ENCODE measurements at places on chromosomes 12 and 14.

GRCh38 chr12:8031872-8032241 lies 659 bp upstream of the FOXJ2 start:
- no peak for DNase-seq

DNA sequence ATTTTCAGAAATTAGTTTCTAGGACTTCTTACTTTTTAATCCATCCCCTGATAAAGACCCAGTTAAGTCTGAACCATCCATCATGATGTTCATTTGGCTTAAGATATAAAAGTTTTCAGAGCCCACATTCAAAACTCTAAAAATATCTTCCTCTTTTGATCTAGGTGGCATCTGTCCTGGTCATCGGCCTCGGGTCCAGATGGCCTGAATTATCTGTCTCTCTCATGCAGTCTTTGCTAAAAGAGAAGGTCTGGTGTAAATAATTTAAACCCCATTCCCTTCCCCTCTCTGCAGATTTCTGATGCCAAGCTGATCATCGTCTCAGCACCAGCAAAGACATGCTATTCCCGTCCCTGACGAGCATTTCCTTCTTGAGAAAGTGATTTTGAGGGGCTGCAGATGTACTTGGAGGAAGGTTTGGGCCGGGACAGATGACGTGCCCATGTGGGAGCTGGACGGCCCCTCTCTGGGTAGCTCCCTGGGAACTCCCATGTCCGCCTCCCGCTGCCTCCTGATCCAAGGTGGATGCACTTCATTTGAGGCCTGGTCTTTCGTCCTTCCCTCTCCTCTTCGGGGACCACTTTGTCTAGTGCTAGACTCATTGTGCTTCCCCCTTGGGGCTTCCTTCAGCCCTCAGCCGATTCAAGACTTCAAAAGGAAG lies 173.0 kb upstream of the PRMT8 start:
- no peak for DNase-seq

- DNase-seq: no peak
Observed at GRCh38 chr12:52231305-52232202, 1.5 kb upstream of the KRT7 start.

DNA sequence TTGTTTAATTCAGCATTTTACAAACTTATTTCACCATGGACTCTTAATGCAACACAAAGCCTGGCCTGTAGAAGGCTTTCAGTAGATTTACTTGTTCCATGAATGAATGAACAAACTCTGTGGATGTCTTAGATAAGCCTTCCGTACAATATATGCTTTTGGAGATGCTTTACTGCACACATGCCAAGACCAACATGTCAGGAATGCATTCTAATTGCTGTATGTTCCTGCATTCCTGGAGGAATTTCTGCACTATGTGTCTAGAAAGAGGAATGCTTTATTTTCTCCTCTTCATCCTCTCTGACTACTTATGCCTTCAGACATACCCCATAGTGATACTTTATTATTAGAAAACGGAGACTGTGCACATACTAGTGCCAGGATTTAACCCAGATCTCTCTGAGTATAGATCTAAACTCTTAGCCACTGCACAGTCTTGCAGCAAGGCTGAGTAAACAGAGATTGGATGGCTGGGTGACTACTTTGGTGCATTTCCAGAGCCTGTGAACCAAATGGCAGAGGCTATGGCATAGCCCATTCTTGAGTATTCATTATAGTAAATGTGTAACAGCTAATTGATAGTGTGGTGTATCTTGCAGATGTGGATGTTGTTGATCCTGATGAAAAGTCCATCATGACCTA lies 108.2 kb downstream of the SYNE2 start:
- no peak for DNase-seq

- no peak for DNase-seq
Observed at GRCh38 chr12:59619461-59620240, 23.8 kb downstream of the SLC16A7 start.

- DNase-seq: no peak
Observed at GRCh38 chr14:42664190-42664589, 1057.5 kb downstream of the LRFN5 start.

- no peak for DNase-seq
Observed at GRCh38 chr12:2678426-2678825, 116.3 kb upstream of the FKBP4 start.

- DNase-seq: no peak
Observed at GRCh38 chr12:128643155-128643554, 180.6 kb downstream of the SLC15A4 start.

GRCh38 chr12:52634266-52635056 lies 16.1 kb upstream of the KRT73 start:
- no peak for DNase-seq

GRCh38 chr12:3035171-3035570 lies 42.0 kb upstream of the TSPAN9 start:
- DNase-seq: no peak

DNA sequence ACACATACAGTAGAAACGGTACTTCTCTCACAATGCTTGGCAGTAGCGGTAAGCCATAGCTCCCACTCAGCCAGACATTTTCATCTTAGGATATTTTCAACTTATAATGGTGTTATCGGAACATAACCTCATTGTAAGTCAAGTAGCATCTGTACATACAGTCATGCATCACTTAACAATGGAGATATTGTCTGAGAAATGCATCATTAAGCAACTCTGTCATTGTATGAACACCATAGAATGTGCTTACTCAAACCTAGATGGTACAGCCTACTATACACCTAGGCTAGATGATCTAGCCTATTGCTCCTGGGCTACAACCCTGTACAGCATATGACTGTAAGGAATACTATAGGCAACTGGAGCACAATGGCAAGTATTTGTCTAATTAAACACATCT lies 40.8 kb downstream of the RPS6KA5 start:
- DNase-seq: no peak

- DNase-seq: no peak
Observed at GRCh38 chr12:52360663-52361271, 6.5 kb downstream of the KRT85 start.

DNA sequence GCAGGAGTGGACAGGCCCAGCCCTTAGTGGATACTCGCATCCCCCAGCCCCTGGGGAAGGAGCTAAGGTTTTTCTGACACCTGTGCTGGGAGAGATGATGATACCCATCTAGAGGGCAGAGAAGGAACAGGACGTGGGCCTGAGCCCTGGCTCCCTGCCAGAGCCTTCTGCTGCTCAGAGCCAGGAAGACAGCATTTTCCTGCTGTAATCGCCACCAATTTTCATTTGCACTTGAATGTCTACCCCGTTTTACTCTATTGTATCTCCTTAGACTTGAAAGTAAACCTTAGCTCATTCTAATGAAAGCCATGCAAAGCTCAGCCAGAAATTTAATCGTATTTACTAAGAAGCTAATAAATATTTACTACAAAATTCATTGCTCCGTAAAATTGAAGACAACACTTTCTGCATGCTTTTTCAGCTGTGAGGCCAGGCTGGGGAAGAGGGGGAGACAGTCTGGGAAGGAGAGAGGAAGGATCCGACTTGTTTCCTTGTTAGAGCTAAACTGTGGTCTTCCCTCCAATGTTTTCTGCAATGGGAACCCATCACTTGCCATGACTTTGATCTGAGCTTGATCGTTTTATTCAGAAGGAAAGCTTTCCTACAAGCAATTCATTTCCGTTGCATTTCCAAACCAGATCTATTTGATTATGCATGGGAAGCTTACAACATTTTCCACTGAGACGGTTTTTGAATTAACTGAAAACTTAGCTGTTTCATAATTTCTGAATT lies 17.6 kb upstream of the TRAF3 start:
- DNase-seq: no peak

GRCh38 chr12:71108355-71108754 lies 49.4 kb downstream of the TSPAN8 start:
- DNase-seq: no peak

- no peak for DNase-seq
Observed at GRCh38 chr14:54815515-54815914, 87.1 kb downstream of the GCH1 start.

DNA sequence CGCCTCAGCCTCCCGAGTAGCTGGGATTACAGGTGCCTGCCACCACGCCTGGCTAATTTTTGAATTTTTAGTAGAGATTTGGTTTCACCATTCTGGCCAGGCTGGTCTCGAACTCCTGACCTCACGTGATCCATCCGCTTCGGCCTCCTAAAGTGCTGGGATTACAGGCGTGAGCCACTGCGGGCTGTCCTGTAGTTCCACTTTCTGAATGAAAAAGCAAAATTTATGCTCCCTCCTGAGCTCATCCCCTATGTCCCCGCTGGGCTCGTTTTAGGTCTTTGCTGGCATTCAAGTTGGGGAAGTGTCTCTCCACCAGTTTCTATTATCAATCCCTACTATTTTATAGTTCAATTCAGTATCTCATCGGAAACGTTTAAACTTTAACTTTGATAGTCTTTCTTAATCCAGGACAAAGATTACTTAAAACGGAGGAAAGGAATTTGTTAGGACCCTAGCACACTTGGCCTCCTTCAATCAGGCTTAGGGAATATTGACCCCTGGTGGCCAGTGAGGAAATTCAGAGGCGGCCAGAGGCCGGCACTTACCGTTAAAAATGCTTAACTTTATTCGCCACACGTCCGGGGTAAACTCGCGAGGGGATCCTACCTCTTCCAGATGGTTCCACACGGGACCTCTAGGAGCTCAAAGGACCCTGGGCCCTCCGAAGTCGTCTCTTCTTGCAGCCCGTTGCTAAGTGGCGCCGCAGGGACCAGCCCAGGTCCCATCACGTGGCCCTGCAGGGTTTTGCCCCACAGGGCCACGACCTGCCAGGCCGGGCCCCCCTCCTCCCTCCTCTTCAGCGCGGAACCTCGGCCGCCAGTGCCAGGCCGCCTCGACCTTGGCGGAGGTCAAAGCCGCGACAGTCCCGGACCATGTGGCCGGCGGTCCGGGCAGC lies 11.4 kb upstream of the DNAL1 start:
- peak; percentile 23 for DNase-seq

GRCh38 chr12:96063046-96063445 lies 27.7 kb upstream of the LTA4H start:
- DNase-seq: no peak

GRCh38 chr12:123949770-123950165 lies 22.9 kb downstream of the CCDC92 start:
- no peak for DNase-seq

DNA sequence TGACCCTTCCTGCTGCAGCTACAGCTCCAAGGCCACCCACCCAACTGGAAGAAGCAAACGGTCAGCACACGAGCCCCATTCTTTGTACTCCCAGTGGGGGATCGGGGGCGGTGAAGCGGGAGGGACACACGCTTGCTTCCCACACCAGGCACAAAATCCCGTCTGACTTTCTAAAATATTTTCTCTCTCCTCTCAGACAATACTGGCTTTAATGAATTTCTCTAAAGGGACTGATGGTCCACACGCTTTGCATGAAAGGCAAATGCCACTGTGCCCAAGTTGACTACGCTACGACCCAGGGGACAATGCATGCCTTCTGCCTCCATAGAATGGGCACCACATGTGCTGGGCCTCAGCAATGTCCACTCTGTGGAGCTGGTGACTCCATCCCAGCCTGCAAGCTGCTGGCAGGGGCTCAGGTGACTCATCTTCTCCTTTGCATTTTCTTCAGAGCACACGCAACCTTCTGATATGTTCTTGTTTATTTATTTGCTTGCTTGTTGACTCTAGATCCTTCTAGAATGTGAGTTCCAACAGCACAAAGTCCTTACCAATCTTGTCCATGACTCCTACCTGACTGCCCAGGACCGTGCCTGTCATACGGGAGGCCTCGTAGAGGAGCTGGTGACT lies 15.6 kb downstream of the SYNE3 start:
- DNase-seq: no peak

DNA sequence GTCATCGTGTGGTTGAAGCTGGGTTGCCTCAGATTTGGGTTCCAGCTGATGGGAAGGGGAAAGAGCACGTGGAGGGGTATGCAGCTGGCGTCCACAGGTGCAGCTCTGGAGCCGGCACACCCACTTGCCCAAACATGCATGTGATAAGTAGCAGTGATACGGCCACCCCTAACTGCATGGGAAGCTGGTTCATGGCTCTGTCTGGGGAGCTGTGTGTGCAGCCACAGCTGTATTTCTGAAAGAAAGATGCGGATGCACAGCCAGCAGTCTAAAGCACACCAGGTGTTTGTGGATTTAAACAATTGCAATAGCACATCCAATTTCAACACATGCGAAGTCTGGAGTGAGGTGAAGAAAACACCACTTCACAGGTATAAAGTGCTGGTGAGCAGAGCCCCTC lies 181.4 kb downstream of the EFCAB11 start:
- no peak for DNase-seq

DNA sequence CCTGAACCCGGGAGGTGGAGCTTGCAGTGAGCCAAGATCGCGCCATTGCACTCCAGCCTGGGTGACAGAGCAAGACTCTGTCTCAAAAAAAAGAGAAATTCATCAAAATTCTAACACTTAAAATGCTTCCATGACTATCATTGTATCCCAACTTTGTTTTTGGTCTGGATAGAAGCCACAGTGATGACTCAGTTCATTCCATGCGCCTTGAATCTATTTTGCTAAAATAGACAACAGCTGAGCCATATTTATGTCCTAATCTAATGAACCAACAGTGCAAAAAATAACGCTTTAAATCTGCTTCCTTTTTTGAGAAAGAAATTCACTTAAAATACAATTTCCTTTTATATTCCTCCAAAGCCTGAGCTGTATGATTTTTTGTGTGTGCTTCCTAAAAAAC lies 23.2 kb upstream of the BICD1 start:
- DNase-seq: no peak

GRCh38 chr14:68806526-68807147 lies 13.8 kb upstream of the ZFP36L1 start:
- DNase-seq: no peak

- DNase-seq: no peak
Observed at GRCh38 chr12:98144953-98145352, 370.4 kb upstream of the TMPO start.

DNA sequence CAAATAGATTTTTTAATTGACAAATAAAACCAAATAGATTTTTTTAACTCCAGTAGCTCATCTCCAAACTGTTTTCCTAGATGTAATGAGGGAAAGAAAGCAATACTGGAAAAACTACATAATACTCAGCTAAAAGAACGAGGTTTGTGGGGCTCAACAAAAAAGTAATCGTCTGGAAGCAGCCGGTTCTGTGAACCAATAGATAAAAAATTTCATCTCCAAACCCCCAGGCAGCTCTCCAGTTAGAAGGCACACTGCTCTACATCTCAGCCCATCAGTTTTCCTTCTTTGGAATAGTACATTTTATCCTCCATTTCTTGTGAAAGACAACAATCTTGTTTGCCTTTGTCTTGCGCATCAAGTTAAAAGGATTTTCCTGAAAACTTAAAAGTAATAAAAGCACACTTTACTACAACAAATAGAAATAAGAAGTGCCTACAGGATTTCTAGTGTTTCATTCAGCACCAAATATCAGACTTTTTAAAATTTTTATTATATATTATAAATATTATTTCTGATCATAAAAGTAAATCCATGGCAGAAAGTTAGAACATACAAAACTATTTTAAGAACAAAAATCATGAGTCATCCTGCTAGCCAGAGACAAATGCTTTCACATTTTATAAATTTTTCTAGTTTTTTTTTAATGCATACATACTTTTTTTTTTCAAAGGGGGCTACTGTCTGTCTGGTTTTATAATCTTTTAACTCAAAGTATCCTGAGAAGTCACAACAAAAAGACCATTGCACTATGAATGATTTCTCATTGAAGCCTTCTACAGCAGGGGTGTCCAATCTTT lies 67.7 kb downstream of the EPS8 start:
- no peak for DNase-seq

GRCh38 chr12:1611803-1612572 lies 17.0 kb upstream of the WNT5B start:
- no peak for DNase-seq

Data from kidney epithelial cell (primary cell).